ENCODE measurements at places on chromosomes 1 and 21. TPM values are rescaled to one million over a fixed set of nuclear protein-coding genes. Genes with fewer than 3 reads are reported as not detected.

DNA sequence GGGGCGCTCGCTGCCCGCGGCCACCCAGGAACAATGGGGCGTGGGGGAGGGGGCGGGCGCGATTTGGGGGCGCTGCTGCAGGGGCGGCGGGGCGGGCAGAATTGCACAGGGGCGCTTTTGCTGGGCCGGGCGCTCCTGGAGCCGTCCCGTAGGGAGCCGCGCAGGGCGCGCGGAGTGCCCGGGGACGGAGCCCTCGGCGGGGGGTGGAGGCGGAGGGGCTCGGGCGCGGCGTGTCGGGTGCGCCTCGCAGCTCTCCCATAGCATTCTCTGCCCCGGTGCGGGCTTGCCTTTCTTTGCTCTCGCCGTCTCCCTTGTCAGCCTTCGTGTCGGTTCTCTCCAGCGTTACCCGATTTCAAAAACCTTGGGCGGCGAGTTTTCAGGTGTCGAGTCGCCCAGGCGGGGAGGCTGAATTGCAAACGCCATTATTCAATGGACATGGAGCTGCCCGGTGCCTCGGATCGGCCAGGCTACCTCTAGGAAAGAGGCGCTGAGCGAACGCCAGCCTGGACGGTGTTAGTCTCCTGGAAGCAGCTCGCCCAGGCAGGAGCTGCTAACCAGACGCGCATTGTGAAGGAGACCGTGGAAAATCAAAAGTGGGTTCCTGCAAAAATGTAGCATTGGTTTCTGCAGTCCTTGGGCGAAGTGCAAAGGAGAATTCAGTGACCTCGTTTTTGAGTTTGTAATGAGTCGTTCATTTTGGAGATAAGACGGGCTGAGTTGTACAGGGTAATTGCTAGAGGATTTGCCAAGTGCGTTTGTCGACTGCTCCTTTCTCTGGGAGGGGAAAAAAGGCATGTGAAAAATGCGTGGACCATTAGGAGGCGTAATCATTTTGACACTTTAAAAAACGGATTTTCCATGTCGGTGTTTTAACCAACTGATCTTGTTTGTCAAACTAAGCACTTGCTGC lies 626 bp downstream of the CXADR start:
- peaks cover 19% of the 10 kb centered on the region for H3K27me3 ChIP-seq
- peak; percentile 58 for DNase-seq
- no peaks in the 10 kb centered on the region for H3K36me3 ChIP-seq
- peaks cover 24% of the 10 kb centered on the region for H3K4me1 ChIP-seq
- H3K27ac ChIP-seq, result peak overlapping the region; percentile 98

DNA sequence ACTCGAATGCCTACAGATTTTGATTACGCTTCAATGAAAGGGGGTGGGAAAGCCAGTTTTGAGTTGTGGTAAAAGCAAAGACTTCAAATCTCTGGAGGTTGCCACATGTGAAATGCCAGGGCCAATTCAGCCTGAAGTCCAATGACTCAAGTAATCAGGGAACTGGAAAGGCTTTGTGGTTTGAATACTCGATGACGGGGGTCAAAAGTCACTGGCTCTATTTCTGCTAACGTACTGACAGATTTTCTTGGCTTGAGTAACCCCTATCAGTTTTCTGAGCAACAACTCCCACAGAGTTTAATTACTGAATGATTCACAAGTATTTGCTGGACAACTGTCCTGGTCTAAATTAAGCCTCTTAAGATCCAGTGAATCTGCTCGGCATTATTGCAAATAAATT lies 152.2 kb downstream of the SIPA1L2 start:
- no peak for DNase-seq
- peaks cover 33% of the 10 kb centered on the region for H3K36me3 ChIP-seq
- no peak overlapping the region for H3K4me3 ChIP-seq
- H3K27ac ChIP-seq, result peak overlapping the region; percentile 3
- no peaks in the 10 kb centered on the region for H3K27me3 ChIP-seq

DNA sequence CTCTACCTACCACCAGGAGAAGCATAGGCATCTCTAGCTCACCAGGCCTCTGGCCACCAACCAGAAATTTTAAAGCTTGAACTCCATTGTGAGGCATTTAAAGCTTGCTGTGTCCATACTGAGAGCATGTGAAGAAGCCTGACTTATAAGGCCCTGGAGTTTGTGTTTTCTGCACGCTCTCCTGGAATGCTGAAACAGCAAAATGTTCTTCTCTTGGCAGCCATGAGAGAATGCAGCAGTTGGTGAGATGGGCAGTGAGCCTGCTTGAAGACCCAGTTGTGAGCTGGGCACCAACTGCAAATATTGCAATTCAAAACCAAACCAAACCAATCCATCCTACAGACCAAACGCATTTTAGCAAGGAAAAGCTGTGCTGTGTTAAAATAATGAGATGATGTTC lies 170.0 kb upstream of the IVNS1ABP start:
- no peaks in the 10 kb centered on the region for H3K36me3 ChIP-seq
- peaks cover 65% of the 10 kb centered on the region for H3K4me1 ChIP-seq
- H3K4me3 ChIP-seq, result no peak overlapping the region
- no peak for DNase-seq

The LCE2A gene
- not detected for total RNA-seq
